Mucosa of descending colon (tissue), 3 donors: ENCODE measurements at places on chromosomes 7 and 10. TPM values are rescaled to one million over a fixed set of nuclear protein-coding genes. Genes with fewer than 3 reads are reported as not detected.

DNA sequence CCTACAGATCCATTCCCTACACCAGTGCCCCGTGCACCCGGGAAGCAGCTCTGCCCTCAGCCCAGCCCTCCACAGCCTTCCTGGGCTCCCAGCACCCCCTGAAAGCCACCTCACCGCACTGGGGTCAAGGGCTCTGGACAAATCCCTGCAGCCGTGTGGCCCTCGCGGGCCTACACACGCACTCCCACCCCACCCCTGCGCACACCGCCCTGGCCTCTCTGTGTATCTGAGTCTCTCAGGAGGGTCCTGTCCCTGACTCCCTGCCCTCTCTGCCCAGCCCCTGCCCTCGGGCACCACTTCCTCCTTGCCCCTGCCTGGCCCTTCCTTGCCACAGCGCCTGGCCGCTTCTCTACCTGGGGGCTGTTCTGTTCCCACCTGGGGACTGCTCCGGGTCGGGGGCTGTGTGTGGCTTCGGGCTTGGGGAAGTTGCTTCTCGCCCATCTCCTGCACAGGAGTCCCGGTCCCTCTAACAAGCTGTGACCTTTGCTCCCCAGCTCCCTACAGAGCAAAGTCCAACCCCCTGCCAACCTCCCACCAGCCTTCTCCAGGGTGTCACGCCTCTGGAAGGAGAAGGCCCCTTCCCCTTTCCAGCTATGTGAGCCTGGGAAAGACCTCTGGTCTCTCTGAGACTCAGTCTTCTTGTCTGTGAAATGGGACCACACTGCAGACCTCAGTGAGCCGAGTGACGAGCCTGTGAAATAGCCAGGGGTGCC, 1.5 kb downstream of the TMEM184A start:
- no peak for DNase-seq

- no peak for DNase-seq
Measured at GRCh38 chr10:112526906-112527305, 79.9 kb downstream of the VTI1A start.

Gene ERLIN1
- 57.9 TPM for total RNA-seq

Gene WNT8B
- not detected for total RNA-seq
